Urothelium cell line (cell line): ENCODE measurements at places on chromosomes 16 and 17.

GRCh38 chr16:11394593-11394960 lies 49.3 kb downstream of the RMI2 start:
- DNase-seq: no peak

DNA sequence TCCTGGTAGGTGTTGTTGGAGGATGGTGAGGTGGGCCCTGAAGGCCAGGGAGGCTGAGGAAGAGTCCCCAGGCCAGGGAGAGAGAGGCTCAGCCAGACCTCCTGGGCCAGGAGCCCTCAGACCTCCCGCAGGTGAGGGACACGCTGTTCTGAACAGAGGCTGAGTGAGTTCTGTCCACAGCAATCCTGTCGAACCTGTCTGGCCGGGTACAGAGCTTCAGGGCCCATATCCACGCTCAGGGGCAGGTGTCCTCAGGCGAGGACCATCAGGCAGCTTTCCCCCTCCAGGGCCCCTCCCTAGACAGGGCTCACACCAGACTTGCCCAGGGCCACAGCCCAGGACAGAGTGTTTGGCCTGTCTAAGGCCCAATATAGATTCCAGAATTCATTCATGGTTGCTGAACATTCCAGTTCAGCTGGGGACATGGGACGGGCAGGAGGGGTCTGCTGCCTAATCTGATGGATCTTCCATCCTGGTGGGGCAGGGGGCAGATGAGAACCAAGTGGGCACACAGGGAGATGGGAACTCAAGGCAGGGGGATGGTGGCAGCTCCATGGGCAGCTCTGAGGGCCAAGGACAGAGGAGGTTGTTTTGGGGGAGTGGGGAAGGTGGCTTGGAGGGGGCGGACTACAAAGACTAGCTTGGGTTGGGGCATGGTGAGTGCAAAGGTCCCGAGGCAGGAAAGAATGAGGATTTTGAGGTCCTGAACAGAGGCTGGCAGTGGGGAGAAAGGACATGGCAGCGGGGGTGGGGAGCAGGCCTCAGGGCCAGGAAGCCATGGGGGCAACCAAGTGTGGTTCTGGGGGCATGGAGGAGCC lies 23.4 kb upstream of the MPRIP start:
- DNase-seq: no peak

DNA sequence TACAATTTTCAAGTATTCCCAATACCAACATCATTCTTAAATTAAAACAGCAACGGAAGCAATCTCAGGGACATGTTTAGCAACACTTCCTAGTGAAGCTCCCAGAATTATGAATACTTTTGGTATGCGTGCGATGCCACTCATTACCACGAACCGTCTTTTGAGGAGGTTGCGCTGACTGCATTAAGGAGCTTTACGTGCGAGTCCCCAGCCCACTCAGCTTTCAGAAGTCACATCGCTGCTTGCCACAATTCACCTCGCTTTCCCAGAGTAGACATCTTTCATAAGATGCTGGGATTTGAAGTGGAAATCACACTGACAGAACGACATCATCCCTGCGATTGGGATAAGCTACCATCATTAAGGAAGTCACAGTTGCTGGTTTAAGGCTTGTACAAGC lies 441.6 kb upstream of the HSBP1 start:
- DNase-seq: no peak

DNA sequence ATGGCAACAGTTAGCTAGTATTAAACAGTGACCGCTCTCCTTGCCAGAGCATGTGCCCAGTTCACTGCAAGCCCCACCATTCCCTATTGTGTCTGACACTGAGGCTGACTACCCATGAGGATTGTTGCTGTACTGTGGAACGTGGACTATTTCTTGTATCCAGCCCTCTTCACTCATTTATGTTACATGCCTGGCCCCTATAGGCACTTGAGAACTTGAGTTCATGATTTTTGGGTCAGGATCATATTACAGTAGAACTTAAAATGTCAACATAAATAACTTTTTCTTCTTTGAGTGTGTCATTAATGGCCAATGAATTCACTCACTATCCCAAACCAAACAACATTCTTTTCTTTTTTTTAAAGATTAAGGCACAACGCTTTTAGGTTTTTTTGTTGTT lies 55.7 kb downstream of the LYRM1 start:
- DNase-seq: no peak

DNA sequence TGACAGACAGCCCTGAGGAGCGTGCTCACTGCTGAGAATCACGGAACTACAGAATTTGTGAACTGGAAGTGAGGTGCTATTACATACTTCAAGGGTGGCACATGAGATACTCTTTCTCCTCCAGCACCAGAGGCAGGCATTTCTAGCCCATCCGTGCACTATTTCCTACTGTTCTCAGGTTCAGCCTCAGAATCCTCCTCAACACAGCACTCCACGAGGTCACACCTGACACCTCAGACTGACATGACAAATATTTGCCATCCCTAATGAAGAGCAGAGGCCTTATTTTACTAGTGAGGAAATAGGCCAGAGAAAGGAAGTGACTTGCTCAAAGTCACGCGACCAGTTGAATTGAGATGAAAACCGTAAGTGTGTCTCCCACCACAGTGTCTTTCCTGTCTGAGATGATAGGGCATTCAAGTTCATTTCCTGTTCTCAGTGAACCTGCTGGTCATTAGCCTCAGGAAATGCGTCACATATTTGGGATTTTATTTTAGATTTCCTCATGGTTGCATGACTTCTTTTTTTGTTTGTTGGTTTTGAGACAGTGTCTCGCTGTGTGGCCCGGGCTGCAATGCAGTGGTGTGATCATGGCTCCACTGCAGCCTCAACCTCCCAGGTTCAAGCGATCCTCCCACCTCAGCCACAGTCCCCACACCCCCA lies 23.6 kb downstream of the SEZ6 start:
- no peak for DNase-seq

GRCh38 chr16:86827521-86827920 lies 249.2 kb downstream of the FOXL1 start:
- peak; percentile 30 for DNase-seq

GRCh38 chr16:30662449-30662848 lies 4.2 kb downstream of the FBRS start:
- no peak for DNase-seq

DNA sequence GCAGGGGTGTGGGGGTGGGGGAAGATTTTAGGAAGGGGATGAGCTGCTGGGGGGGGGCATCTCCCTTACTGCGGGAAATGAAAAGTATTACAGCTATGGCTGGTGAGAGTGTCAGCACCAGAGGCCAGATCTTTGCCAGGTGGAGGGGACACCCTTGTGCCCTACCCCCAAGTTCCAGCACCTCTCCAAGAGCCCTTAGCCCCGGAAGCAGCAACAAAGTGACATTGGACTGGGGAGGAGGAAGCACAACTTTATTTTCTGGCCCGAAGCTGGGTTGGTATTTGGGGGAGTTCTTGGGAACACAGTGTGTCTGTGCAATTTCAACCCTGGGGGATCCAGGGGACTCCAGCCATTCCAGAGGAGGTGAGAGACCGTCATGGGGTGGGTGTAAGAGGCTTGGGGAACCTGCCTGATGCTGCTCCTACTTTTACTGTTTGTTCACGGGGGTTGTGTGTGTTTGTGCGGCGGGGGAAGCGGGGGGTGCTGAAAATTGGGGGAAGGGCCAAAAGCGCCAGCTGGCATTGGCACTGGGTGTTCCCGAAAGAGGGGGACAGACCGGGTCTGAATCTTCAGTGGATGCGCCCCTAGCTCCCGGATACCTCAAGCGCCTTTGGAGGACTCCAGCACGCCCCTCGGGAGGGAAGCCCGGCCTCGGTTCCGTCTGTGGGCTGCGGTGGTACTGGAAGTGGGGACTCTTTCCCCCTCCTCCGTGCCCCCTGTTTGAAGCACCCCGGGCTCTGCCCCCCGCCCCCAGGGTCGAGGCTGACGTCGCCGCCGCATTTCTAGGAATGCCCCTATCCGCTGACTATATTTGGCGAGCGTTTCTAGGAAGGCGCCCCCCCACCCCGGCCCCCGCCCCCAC lies 230.3 kb downstream of the MRTFB start:
- no peak for DNase-seq

GRCh38 chr16:5615868-5616642 lies 518.5 kb upstream of the EEF2KMT start:
- peak; percentile 88 for DNase-seq

DNA sequence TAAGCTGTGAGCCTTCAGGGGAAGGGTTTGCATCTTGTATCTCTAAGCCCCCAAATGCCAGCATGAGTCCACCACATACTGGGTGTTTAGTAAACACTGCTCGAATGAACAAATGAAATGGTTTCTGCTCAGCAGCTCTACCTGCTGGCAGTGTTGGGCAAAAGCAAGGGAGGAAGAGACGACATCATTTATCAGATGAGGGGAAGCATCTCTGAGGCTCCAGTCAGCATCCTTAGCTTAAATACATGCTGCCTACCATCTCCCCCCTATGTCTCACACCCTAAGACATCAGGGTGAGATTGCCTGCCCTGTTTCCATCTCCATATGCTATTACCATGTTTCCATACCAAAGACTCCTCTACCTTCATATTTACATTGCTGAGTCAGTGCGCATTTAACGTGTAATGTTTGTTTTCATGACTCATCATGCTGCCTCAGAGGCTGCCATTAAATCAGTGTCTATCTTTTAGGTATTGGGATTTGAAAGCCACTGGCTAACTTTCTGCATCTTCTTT lies 379.8 kb downstream of the UTP18 start:
- DNase-seq: peak; percentile 46

- DNase-seq: no peak
Measured at GRCh38 chr17:42214156-42214555, 19.9 kb upstream of the GHDC start.

DNA sequence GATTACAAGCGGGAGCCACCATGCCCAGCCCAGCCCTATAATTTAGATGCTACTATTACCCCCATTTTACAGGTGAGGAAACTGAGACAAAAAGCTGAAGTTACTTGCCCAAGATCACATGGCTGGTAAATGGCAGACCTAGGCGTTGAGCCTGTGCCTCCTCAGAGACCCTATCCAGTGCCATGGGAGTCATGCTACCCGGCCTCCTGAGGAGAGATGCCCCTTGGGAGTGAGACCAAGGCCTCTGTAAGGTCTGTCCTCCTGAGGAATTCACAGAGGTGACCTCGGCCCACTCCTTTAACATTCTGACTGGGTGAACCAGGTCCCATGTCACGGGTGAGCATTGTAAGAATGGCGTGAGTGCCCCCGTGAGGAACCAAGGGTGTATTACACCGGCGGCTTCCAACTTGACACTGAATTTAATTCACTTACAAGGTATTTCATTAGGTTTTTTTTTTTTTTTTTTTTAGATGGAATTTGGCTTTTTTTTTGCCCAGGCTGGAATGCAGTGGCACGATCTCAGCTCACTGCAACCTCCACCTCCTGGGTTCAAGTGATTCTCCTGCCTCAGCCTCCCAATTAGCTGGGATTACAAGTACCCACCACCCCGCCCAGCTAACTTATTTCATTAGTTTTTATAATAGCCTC lies 95.7 kb downstream of the ABCC6 start:
- peak; percentile 72 for DNase-seq

- peak; percentile 36 for DNase-seq
Measured at GRCh38 chr17:48236681-48237134, 129.1 kb downstream of the SNX11 start.

DNA sequence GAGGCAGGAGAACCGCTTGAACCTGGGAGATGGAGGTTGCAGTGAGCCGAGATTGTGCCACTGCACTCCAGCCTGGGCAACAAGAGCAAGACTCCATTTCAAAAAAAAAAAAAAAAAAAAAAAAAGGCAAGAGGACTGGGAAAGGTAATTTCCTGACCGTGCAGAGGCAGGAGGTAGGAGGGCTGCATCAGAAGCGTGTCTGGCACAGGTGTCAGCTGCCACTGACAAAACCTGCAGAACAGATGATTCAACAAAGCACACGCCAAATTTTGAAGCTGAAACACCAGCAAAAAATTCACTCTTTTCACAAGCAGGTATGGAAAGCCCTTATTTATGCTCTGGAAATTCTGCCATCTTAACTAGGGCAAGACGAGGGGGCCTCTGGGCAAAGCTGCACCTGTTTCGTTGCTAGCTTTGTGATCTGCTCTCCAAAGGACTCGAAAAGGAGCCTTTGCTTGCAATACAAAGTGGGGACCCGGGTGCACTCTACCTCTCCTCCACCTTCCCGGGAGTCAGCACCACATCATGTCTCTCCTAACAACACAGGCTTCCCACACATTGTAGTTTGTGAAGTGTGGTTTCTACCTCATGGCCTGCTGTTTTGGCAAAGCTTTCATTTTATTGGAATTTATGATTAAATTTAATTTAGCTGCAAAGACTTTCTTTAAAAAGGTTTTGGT lies 33.7 kb downstream of the USP22 start:
- no peak for DNase-seq

DNA sequence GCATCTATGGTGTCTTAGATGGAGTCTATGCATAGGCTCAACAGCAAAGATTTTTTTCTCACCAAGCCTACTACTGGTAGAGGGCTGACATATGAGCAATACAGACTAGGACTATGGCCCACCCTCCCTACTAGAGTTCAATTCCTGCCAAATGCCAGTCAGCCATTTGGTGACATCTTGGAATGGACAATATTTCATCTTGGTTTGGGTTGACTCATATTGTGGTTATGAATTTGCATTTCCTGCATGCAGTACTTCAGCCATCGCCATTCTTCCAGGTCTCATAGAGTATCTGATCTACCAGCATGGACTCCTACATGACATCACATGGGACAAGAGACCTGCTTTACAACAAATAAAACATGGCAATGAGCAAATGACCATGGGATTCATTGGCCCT lies 778.1 kb upstream of the SOX9 start:
- DNase-seq: peak; percentile 26

GRCh38 chr17:17847726-17848125 lies 10.9 kb upstream of the SREBF1 start:
- no peak for DNase-seq

GRCh38 chr17:43171586-43172487 lies 823 bp downstream of the NBR1 start:
- DNase-seq: peak; percentile 50

- no peak for DNase-seq
Measured at GRCh38 chr17:75194879-75195278, 10.6 kb upstream of the NUP85 start.

- DNase-seq: no peak
Measured at GRCh38 chr17:44781551-44782325, 22.9 kb downstream of the ADAM11 start.

- no peak for DNase-seq
Measured at GRCh38 chr16:30503403-30504296, 22.7 kb downstream of the ZNF768 start.

- no peak for DNase-seq
Measured at GRCh38 chr17:51427323-51427811, 167.0 kb downstream of the UTP18 start.
